GF-D8 (cell line): ENCODE measurements at places on chromosomes 2 and 18.

- no peak for DNase-seq
These were observed 147.2 kb downstream of the DYSF start for GRCh38 chr2:71600555-71600954.

- DNase-seq: no peak
These were observed 24.7 kb upstream of the TOGARAM2 start for GRCh38 chr2:28956415-28956826.

DNA sequence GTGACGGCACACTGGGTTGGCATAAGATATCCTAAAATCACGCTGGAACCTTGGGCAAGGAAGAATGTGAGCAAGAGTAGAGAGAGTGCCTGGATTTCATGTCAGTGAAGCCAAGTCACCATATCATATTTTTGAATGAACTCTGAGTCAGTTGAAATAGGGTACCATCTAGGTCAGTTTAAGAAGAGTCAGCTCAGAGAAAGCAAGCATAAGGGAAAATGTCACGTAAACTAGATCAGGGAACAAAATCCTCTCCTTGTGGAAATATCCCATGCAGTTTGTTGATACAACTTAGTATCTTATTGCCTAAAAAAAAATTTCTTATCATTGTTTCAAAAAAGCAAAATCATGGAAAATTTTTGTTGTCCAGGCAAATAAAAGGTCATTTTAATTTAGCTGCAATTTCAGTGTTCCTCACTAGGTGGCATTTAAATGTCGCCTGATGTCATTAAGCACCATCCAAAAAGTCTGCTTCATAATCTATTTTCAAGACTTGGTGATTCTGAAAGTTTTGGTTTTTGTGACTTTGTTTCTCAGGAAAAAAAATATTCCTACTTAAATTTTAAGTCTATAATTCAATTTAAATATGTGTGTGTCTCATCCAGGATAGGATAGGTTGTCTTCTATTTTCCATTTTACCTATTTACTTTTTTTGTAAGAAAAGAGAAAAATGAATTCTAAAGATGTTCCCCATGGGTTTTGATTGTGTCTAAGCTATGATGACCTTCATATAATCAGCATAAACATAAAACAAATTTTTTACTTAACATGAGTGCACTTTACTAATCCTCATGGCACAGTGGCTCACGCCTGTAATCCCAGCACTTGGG is 19.6 kb downstream of the RSAD2 start:
- no peak for DNase-seq

DNA sequence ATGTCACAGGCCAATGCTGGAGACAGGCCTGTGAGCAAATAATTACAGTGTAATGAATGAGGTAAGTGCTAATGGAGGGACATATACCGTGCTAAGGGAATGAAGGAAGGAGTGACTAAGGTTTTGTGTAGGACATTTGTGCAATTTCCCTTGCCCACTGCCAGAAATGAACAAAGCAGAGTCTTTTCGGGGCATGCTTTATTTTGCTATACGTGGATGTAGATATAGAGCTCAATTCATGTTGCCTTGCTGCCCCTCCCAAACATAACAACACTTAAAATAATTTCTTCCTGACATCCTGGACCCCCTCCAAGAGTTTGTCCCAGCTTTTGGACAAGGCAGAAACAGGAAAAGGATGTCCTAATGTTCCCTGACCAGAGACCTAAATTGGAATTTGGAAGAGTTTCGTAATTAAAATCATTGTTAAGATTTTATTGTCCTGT is 23.7 kb upstream of the CD28 start:
- DNase-seq: no peak

GRCh38 chr2:46471697-46472096 is 7.7 kb upstream of the TMEM247 start:
- DNase-seq: no peak

- DNase-seq: no peak
These were observed 43.0 kb upstream of the RHOB start for GRCh38 chr2:20403774-20404312.

DNA sequence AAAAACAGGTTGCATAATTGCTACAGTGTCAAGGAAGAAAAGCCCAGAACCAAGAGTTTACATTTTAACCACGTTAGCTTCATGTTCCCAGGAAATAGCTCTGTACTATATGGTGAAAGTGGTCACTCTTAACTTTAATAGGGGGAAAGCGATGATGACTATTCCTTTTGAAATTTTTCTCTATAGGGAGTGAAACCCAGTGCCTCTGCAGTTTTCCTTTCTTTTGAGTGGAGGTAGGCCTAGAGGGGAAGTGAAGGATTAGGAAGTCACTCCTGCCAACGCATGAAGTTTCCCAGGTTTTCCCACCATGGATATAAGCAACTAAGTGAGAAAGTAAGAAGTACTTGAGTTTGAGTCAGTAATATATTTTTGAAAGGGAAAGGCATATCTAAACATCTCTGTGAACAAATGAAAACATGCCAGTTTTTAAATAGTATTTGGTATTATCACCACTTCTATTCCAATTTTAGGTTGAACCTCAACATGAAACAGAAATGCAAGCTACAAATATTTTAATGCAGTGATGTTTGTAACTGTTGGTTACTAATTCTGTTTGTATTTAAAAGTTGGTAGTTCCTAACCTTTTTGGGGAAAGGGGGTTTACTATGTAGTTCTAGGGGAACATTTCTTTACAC is 91.9 kb downstream of the VRK2 start:
- no peak for DNase-seq

DNA sequence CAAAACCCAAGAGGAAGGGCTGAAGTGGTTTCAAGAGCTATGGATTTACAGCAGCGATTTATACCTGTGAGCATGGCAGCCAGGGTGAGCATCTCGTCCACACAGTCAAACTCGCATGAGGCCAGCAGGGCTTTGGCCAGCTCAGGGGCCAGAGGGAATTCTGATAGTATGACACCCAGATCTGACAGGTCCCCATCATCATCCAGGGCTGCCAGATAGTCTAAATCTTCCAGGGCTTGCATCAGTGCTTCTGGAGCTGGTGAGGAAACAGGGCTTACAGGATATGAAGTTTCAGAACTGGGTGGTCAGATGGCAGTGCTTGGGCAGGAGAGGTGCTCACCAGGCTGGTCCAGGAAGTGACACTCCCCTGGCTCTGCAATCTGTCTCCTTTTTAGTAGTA is 3.5 kb downstream of the DQX1 start:
- DNase-seq: no peak
